NCI-H748 treated with DMSO at 0.1 percent for 48 hours (cell line): ENCODE measurements at places on chromosomes 1 and 21.
A peak's percentile ranks its signal among the peaks of the same experiment; 100 is the strongest.

GRCh38 chr1:175419684-175420517, 227.3 kb upstream of the KIAA0040 start:
- DNase-seq: no peak

DNA sequence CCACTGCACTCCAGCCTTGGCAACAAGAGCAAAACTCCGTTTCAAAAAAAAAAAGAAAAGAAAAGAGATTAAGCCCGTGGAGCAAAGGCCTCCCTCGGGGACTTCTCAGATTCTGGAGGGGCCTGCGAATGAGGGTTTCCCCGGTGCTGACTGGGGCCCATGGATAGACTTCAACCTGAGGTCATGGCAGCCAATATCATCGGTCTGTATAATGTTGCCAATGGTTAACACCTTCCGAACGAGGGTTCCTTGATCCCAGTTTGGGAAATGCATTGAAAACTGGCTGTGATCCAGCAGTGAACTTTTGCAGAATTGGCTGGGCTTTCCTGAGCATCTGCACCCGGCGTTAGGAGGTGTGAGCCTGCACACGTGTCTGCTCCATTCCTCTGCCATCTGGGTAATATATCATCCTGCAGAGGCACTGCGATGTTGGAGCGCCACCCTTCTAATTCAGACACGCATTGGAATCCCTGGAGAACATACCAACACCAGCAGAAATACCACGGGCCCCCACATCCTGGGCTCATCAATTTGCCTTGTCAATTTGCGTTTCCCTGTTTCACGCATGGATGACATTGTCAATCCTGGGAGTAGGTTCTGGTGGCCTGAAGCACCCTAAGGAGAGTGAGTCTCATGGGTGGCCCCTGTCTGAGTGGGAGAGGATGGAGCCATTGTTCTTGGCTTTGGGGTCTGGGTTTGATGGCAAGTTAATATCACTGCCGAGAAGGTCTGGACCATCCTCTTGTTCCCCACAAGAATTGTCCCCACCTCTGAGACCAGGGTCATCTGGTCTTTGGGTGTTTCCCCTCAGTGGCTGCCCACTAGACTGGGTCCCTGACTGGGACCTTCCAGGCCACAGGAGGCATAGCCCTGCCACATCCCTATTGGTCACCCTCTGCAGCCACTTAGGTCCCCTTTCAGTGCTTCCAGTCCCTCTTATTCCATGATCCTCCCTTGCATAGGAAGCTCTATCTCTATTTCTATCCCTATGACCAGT, 441.0 kb downstream of the PTPRU start:
- no peak for DNase-seq

GRCh38 chr1:31764312-31765040, at the start of gene ADGRB2:
Gene ADGRB2, minus strand, starts transcription at chr1:31764340. Its CDS starts 7,119 bp downstream, at chr1:31757221.
- no peak for DNase-seq

DNA sequence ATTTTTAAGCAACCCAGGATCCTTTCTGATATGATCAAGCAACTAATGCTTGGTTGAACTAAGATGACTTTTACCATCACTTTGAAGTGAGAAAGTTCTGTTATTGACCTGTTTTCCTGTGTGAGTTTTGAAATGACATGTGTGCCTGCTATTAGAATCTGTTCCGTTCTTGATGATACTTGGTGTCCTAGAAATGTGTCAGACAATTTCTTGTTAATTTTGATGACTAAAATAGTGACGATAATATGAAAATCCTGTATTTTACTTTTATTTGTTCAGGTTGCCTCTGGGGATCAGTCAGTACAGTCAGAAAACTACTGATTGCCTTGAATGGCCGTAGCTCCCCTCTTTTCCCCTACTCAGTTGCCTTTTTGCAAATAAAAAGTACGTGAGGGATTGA, 228.0 kb downstream of the RYR2 start:
- DNase-seq: no peak

GRCh38 chr1:225888898-225889601, at the start of gene LEFTY1:
Gene LEFTY1, minus strand, starts transcription at chr1:225889146. Its CDS starts 80 bp downstream, at chr1:225889066.
- DNase-seq: no peak

GRCh38 chr1:3785045-3785444, 11.3 kb downstream of the LRRC47 start:
- no peak for DNase-seq

DNA sequence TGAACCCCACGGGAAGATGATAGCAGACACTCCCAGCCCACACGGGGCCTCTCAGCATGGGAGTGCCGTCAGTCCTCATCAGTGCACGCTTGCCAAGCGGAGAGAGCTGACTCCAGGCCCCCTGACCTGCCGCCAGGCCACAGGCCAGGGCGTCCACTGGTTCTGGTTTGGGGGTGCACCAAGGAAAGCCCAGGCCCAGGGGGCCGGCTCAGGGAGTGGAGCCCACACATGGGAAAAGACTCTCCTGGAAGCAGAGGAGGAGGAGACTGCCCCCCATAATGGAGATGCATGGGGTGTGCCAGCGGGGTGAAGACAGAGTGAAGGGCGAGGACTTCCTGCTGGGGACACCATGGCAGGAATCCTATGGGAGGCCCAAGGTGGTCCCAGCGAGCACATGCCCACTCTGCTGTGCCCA, 6.4 kb downstream of the TRIM11 start:
- DNase-seq: no peak

GRCh38 chr1:87093286-87093685, 178.9 kb downstream of the HS2ST1 start:
- no peak for DNase-seq

- DNase-seq: no peak
Observed at GRCh38 chr1:166865926-166866325, 10.1 kb downstream of the TADA1 start.

DNA sequence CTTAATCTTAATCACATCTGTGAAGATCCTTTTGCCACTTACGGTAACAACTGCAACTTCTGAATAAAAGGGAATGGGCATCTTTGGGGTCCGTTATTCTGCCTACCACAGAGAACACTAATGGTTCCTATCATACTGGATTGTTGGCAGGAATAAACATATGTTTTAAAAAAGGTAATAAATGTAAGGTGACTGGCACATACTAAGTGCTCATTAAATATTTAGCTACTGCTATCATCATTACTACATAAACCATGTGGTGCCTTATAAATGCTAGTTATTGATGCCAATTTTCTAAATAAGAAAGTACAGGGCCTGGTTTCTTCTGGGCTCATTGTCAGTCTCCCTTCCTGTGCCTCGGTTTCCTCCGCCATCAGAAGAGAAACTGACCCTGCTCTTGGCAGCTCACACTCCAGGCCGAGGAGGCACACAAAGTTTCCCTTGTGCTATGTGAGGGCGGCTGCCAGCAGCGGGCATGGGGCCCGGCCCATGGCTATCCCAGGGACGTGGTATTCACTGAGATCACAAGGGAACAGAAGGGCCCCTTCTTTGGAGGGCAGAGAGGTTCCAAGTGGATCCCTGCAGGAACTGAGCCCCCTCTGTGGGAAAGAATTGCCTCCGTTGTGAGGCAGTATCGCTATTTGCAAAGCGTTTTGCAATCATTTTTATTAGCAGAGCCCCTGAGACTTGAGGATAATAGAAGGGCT, 26.2 kb downstream of the NAV1 start:
- no peak for DNase-seq

- no peak for DNase-seq
Observed at GRCh38 chr1:233097959-233098580, 147.7 kb downstream of the NTPCR start.

- DNase-seq: peak; percentile 2
Observed at GRCh38 chr1:217311766-217312165, 319.1 kb downstream of the GPATCH2 start.

DNA sequence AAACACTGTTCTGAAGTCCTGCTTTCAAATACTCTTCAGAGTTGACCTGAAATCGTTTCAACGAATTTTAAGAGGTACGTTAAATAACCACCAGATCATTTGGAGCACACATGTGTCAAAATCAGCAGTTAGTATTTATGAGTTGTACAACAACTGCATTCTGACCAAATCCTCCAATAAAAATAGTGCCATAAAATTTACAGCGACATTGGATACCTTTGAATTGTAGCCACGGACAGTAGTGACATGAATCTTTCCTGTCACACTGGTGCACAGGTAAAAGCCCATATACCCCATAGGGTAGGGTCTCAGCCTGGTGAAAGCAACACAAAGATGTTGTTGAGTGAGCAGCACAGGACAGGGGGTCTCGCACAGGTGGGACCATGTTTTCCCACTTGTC, 121.5 kb downstream of the CLIC6 start:
- DNase-seq: no peak

- no peak for DNase-seq
Observed at GRCh38 chr1:150551784-150552127, 2.5 kb downstream of the ADAMTSL4 start.

DNA sequence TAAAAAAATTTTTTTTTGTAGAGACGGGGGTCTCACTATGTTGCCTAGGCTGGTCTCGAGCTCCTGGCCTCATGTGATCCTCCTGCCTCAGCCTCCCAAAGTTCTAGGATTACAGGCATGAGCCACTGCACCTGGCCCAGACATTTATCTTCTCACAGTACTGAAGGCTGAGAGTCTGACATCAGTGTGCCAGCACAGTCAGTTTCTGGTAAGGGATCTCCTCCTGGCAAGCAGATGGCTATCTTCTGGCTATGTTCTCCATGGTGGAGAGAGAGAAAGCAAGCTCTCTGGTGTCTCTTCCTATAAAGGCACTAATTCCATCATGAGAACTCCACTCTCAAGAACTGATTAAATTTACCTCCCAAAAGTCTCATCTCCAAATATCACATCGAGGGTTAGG, 57.8 kb upstream of the C1orf185 start:
- no peak for DNase-seq

DNA sequence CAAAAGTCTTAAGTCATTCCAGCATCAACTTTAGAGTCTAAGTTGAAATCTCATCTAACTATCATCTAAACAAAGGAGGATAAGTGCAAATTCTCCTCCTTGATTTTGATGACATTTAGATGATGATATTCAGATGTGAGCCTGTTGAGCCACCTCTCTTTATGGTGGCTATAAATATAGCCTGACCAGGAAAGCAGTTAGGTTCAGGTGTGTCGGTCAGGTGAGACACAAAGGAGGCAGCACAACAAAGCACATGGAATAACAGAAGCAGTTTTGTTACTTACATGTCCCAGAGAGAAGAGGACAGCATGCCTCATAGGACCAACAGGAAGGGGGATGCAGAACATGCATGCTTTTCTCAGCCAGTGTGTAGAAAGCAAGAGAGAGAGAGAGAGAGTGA, 30.6 kb upstream of the PLA2G2A start:
- no peak for DNase-seq

DNA sequence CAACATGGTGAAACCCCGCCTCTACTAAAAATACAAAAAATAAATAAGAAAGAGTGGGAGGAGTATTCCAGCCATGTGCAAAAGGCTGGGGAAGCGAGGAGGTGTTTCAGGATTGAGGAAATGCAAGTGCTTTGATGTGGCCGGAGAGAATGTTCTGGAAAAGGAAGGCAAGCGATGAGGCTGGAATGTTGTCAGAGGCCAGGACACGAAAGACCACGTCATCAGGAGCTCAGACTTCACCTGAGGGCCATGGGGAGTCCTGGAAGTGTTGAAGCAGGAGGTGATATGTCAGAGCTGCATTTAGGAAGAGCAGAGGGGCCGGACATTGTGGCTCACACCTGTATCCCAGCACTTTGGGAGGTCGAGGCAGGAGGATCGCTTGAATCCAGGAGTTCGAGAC, 10.9 kb upstream of the THEMIS2 start:
- DNase-seq: no peak

- no peak for DNase-seq
Observed at GRCh38 chr1:168806952-168807351, 77.9 kb upstream of the DPT start.

- DNase-seq: no peak
Observed at GRCh38 chr21:34907461-34908418, 141.4 kb downstream of the RUNX1 start.

- DNase-seq: no peak
Observed at GRCh38 chr21:42125571-42126544, 54.7 kb downstream of the UMODL1 start.

DNA sequence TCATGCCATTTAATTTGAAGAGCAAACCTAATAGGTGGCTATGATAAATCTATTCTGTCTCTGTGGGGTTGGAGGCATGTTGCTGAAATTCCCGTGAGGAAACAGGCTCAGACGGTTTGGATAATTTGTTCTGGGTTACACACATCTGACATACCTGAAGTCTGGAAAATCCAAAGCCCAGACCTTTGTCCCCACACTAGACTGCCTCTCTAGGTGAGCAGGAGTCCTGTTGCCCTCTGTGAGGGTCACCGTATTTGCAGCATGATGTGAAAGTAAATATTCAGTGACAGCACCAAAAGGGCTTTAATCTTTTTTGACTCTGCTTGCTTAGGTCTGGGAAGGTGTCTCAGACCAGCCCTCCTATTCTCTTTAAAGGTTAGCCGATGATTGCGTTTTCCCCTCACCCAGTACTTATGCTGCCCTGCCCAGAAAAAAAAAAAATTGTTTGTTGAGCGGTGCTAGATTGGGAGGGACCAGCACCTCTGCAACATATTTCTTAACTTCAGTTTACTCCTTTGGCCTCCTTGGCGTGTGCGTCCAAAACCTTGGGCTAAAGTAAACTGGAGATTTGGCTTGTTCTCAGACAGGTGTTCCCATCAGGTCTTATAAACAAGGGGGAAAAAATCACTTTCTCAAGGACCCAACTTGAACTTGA, 67.0 kb downstream of the CACHD1 start:
- DNase-seq: no peak

DNA sequence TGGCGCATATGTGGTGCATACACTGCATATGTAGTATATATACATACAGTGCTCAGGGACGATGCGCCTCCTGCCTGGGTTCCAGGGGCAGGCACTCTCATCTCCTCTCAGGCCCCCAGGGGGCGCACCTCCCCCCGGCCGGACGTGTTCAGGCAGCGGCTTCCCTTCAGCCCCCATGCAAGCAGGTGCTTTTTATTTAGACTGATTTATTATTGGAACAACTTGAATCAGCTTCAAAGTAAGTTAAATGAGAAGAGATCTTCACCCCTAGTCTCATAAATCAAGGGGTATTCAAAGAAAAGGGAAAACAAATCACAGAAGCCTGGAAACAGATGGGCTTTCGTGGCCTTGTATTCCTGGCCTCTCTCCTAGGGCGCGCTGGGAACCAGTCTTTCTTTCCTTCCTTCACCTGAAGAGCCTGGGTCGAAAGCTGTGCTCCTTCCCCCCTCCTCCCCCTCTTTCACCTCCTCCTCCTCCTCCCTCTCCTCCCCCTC, 64.6 kb downstream of the UBIAD1 start:
- peak; percentile 34 for DNase-seq

DNA sequence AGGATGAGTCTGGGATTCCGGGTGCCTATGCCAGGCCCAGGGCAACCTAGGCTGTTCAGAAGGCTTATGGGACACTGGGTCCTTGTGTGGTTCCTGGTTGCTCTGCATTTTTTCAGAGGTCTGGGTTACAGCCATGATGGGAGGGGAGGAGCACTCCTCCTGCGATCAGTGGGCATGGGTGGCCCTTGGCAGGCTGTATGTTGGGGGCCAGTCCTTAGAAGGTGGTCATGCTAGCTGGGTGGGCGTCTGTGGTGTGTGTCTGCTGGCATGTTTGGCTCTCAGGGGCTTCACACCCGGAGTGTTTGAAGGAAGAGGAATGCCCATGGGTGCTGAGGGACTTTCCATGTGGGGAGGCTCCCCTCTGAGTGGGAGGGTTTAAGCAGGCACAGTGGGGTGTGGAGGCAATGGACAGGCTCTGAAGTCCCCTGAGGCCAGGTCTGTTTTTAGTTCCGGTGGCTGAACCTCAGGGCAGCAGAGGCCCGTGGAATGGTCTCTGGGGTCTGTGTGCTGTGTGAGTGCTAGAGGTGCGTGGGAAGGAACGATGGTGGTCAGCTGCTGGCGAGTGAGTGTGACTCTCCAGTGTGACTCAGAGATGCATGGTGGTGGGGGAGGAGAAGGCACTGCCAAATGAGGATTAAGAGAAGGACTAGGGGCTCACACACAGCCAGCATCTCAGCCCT, 25.3 kb downstream of the CACNA1E start:
- DNase-seq: no peak

GRCh38 chr1:25217015-25217414, 15.3 kb downstream of the SYF2 start:
- DNase-seq: no peak
